Activated CD4-positive, alpha-beta memory T cell treated with anti-CD3 and anti-CD28 coated beads, Interleukin-2, amount 10 ng/mL, durations not matched to agents 7 days and 5 days (primary cell): ENCODE measurements at places on chromosomes 7 and 10.
A peak's percentile ranks its signal among the peaks of the same experiment; 100 is the strongest.

GRCh38 chr7:84422790-84423189 is 228.2 kb upstream of the SEMA3A start:
- no peak overlapping the region for H3K4me3 ChIP-seq
- no peaks in the 10 kb centered on the region for H3K4me1 ChIP-seq
- H3K36me3 ChIP-seq, result no peaks in the 10 kb centered on the region

DNA sequence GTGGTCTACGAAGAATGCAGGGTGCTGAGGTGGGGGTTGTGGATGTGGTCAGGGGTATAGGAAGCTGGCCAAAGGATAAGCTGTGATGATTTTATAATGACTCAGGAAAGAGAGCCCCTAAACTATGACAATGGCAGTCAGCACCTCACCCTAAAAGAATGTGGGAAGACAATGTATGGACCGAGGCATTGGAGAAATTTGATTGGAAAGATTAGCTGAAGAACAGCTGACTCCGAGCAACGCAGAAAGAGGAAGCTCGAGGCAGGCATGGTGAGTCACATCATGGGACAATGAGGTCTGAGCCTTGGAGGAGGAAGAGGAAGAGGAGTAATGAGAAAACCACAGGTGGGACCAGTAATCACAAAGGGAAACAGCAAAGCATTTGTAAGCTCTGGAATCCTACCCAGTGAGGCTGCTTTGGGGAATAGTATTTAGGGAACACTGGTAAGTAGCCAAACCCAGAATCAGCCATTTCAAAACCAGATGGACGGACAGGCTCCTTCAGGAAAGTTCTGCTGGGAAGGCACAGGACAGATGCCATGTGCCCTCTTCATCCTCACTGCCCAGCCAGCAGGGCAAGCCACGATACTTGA is 295.4 kb downstream of the PRPF18 start:
- H3K4me3 ChIP-seq, result no peak overlapping the region
- H3K36me3 ChIP-seq, result no peaks in the 10 kb centered on the region
- H3K27ac ChIP-seq, result no peak overlapping the region
- no peak for DNase-seq
- H3K4me1 ChIP-seq, result peaks cover 6% of the 10 kb centered on the region

- peak overlapping the region; percentile 100 for H3K27ac ChIP-seq
- no peaks in the 10 kb centered on the region for H3K27me3 ChIP-seq
- peak overlapping the region; percentile 94 for H3K4me3 ChIP-seq
Observed at GRCh38 chr7:604001-604883, 84.6 kb upstream of the PDGFA start.

- no peak overlapping the region for H3K27ac ChIP-seq
- no peaks in the 10 kb centered on the region for H3K4me1 ChIP-seq
- no peak overlapping the region for H3K4me3 ChIP-seq
Observed at GRCh38 chr7:126690848-126691751, 561.6 kb downstream of the GRM8 start.

GRCh38 chr7:103141753-103142404 is 7.0 kb downstream of the NAPEPLD start:
- H3K27me3 ChIP-seq, result no peaks in the 10 kb centered on the region
- H3K36me3 ChIP-seq, result peaks cover 20% of the 10 kb centered on the region
- H3K4me1 ChIP-seq, result peaks cover 23% of the 10 kb centered on the region
- no peak for DNase-seq
- H3K4me3 ChIP-seq, result no peak overlapping the region

- H3K4me1 ChIP-seq, result no peaks in the 10 kb centered on the region
- H3K36me3 ChIP-seq, result no peaks in the 10 kb centered on the region
- DNase-seq, result no peak
- H3K27me3 ChIP-seq, result no peaks in the 10 kb centered on the region
Observed at GRCh38 chr7:118372530-118372929, 148.0 kb downstream of the ANKRD7 start.

- peaks cover 13% of the 10 kb centered on the region for H3K4me1 ChIP-seq
- H3K36me3 ChIP-seq, result no peaks in the 10 kb centered on the region
- H3K4me3 ChIP-seq, result no peak overlapping the region
- H3K27me3 ChIP-seq, result peaks cover 16% of the 10 kb centered on the region
- no peak for DNase-seq
Observed at GRCh38 chr7:128874140-128875031, 11.7 kb downstream of the ATP6V1F start.

DNA sequence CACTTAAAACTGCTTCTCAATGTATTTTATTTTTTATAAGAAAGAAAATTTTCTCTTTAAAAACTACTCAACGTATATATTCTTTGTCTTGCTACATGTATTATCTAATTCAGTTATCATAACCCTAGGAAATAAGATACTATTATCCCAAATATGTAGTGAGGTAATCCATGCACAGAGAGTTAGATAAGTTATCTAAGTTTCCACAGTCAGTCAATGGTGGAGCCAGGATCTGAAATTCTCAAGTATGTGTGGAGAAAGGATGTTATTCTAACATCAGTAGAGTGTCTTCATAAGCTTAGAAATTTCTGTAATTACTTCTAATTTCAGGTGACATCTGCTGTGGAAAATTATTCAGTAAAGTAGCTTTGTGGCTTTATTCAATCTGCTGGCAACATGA is 239.9 kb downstream of the CSTF2T start:
- H3K27ac ChIP-seq, result no peak overlapping the region
- no peaks in the 10 kb centered on the region for H3K27me3 ChIP-seq
- H3K4me3 ChIP-seq, result no peak overlapping the region
- no peak for DNase-seq
- no peaks in the 10 kb centered on the region for H3K36me3 ChIP-seq

DNA sequence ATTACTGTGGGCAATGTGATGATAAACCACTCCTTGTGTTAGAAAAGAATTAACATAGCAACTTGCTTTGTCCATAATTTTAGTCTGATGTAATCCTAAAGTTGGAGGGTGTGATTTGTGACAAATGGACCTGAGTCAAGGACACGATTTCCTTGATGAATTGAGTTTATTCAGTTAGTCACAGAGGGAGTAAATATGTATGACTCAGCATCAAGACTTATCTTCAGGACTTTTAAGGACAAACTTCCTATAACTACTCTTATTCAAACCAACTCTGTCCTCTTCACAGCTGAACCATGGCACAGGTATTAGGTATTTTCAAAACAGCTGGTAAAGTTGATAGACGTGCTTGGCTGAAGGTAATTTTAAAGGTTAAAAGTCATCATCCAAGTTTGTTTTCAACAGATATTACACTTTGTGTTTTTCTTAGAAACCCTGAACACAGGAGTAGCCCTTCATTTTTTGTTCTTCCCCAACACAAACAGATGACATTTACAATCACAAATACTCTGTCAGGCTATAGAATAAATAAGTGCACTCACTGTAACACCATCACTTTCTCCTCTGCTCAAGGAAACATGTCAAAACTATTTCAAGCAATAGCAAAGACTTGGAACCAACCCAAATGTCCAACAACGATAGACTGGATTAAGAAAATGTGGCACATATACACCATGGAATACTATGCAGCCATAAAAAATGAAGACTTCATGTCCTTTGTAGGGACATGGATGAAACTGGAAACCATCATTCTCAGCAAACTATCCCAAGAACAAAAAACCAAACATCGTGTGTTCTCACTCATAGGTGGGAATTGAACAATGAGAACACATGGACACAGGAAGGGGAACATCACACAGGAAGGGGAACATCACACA is 54.5 kb downstream of the COA1 start:
- no peaks in the 10 kb centered on the region for H3K27me3 ChIP-seq
- H3K27ac ChIP-seq, result no peak overlapping the region
- peaks cover 55% of the 10 kb centered on the region for H3K36me3 ChIP-seq
- peaks cover 62% of the 10 kb centered on the region for H3K4me1 ChIP-seq

DNA sequence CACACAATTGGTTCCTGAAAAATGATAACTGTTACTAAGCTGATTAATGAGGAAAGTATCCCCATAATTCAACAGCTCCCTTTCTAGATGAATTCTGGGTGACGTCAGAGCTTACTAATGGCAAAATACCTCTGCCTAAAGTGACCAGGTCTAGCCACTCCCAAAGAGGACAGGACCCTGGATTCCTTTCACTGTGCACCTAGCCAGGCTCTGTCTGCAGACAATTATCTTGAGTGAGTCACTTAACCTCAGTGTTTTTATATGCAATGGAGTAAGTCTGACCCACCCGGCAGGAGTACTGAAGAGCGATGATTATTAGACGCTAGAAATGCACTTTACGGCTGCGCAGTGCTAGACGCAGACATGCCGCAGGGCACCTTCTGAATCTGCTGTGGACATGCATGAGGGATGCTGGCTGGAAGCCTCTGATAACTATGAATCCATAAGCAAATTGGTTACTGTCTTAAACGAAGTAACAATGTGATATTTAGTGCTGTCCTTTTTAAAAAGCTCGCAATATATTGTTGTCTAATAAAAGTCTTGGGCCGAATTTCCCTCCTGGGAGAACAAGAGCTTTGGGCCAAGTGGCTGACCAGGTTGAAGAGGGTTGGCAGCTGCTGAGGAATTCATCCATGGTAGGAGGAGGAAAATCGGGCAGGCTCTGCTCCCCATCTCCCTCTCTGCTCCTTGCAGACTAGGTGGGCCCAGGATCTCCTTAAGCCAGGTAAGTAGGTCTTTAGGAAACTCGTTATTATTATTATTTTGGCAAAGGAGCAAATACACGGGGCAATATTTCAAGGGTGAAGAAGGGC is 4.6 kb upstream of the INPP5A start:
- no peak overlapping the region for H3K27ac ChIP-seq
- no peak for DNase-seq
- H3K4me3 ChIP-seq, result no peak overlapping the region
- peaks cover 3% of the 10 kb centered on the region for H3K36me3 ChIP-seq

GRCh38 chr10:60871215-60871614 is 72.8 kb downstream of the RHOBTB1 start:
- H3K27me3 ChIP-seq, result peaks cover 9% of the 10 kb centered on the region
- no peak for DNase-seq
- H3K4me3 ChIP-seq, result no peak overlapping the region
- H3K36me3 ChIP-seq, result no peaks in the 10 kb centered on the region
- no peak overlapping the region for H3K27ac ChIP-seq

DNA sequence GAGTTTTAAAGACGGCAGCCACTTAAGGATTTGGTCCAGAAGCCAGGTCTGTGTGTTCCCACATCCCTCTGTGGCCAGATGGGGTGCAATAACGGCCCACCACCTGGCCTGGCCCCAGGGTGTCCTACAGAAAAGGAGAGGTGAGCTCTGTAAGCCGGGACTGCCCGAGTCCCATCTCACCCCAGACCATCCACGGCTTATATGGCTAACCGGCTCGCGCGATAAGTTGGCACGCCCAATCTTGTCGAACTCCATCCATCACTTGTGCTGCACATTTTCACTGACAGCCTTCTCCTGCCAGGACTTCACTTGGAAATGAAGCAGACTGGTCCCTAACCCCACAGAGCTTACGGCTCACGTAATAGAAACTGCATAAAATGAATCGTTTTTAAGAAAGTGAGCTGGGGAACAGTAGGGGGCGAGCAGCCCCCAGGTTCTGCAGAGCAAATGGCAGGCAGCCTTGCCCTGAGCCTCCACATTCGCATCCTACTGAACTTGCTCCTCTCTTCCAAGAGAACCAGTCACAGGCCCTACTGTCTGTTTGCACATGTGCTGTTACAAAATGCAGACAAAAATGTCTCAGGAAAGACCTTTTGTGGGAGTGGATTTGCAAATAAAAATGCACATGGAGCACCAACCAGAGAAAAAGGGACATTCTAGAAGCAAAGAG is 98.2 kb downstream of the TNS3 start:
- no peak for DNase-seq
- no peaks in the 10 kb centered on the region for H3K4me1 ChIP-seq
- H3K27ac ChIP-seq, result no peak overlapping the region
- H3K4me3 ChIP-seq, result no peak overlapping the region
- H3K27me3 ChIP-seq, result no peaks in the 10 kb centered on the region

DNA sequence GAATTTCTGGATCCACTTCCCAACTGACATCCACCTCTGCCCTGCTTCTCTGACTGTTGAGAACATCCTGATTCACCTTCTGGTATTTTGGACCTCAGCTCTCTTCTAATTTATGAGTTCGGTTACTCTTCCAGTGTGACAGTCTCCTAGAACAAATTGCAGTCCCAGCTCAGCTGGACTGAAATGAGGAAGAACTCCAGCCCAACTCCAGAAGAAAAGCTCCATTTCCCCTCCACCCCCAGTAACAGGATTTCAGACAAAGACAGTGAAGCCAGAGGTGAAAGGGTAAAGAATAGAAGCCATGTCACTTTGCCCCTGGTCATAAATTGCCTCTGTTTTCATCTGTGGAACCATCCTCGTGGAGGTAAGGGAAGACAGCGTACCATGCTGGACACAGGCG is 26.2 kb upstream of the INHBA start:
- H3K27me3 ChIP-seq, result peaks cover 9% of the 10 kb centered on the region
- H3K36me3 ChIP-seq, result no peaks in the 10 kb centered on the region
- H3K27ac ChIP-seq, result no peak overlapping the region

GRCh38 chr10:67011480-67011879 is 85.6 kb downstream of the LRRTM3 start:
- no peaks in the 10 kb centered on the region for H3K27me3 ChIP-seq
- H3K4me3 ChIP-seq, result no peak overlapping the region
- no peak for DNase-seq
- H3K27ac ChIP-seq, result no peak overlapping the region
- H3K4me1 ChIP-seq, result peaks cover 7% of the 10 kb centered on the region

GRCh38 chr7:68222311-68222710 is 1225.7 kb downstream of the TYW1 start:
- H3K4me3 ChIP-seq, result no peak overlapping the region
- no peaks in the 10 kb centered on the region for H3K4me1 ChIP-seq
- no peak for DNase-seq
- no peaks in the 10 kb centered on the region for H3K36me3 ChIP-seq
- no peak overlapping the region for H3K27ac ChIP-seq

DNA sequence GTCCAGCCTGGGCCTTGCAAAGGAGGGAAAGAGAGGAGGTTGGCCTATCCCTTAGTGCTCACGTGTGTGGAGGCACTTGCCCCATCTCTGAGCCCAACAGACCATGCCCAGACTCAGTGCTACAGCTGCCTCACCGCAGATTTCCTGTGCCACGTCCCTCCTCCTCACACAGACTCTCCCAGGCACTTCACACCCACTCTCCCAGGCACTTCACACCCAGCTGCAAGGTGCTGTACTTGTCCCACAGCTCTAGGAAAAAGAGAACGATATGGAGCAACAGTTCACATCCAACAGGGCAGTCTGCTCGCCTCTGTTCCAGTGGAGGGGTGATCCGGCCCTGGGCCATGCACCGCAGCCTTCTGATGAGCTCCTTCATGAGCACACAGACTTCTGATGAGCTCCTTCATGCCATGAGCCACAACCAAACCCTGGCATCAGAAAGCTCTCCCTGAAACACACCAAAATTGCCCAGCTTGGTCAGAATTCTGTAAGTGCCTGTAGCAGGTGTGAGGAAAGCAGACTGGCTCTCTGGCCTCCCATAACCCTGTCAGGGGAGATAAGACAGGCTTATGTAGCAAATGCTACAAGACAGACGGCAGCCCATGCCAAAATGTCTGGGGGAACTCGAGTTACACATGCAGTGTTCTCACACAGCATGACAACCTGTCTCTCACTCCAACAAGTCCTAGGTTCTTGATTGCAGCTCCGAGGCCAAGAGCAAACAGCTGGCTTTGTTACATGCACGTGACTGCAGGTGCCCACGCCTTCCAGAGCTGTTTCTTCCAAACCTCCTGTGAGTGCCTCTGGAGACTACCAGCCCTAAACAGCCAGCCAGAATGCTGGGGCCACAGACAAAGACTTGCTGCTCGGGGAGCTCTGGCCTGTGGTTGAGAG is 348.5 kb downstream of the GRID1 start:
- no peak overlapping the region for H3K27ac ChIP-seq
- H3K36me3 ChIP-seq, result no peaks in the 10 kb centered on the region
- H3K4me3 ChIP-seq, result no peak overlapping the region
- H3K27me3 ChIP-seq, result peaks cover 6% of the 10 kb centered on the region
- no peaks in the 10 kb centered on the region for H3K4me1 ChIP-seq

GRCh38 chr7:28674359-28674782 is 262.1 kb downstream of the CREB5 start:
- H3K27me3 ChIP-seq, result no peaks in the 10 kb centered on the region
- no peak for DNase-seq
- H3K27ac ChIP-seq, result no peak overlapping the region
- H3K4me1 ChIP-seq, result no peaks in the 10 kb centered on the region
- no peaks in the 10 kb centered on the region for H3K36me3 ChIP-seq
- no peak overlapping the region for H3K4me3 ChIP-seq
